ENCODE measurements at places on chromosomes 2 and 18.

- DNase-seq = no peak
Measured at GRCh38 chr18:61333271-61333745, at the start of gene CDH20. CDH20 (plus strand) TSS chr18:61333430.

DNA sequence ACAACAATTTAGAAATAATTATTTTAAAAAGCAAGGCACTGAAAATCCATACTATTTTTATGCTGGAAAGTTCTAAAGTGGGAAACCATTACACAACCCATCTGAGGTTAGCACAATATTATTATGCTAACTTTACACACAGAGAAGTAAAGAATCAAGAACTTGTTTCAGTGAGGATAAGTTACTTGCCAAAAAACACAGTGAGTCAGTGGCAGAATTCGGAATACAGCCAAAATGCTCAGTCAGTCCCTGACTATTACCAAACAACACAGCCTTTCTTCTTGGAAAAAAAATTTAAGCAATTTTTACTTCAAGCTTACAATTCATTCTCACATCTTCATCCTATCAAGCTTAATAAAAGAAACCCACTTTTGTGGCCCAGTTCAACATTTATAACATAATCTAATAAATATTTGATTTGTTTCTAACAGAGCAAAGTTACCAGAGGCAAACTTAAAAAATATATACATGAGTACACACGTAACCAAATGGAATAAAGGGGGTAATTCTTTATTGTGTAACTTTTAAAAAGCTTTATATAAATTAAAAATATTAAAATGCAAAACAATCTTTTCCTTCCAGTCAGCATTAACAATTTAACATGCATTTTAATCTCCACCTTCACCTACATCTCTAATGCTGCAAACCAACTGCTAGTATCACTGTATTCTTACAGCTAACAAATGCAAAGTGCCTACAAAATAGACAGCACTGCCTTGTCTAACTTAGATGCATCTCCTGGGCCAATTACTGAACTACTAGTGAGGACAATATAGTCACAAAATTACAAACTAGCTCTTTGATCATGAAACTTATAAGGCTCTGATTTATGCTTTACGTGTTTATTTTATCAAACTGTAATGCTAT is 55.2 kb downstream of the CCDC88A start:
- DNase-seq = peak; percentile 95

DNA sequence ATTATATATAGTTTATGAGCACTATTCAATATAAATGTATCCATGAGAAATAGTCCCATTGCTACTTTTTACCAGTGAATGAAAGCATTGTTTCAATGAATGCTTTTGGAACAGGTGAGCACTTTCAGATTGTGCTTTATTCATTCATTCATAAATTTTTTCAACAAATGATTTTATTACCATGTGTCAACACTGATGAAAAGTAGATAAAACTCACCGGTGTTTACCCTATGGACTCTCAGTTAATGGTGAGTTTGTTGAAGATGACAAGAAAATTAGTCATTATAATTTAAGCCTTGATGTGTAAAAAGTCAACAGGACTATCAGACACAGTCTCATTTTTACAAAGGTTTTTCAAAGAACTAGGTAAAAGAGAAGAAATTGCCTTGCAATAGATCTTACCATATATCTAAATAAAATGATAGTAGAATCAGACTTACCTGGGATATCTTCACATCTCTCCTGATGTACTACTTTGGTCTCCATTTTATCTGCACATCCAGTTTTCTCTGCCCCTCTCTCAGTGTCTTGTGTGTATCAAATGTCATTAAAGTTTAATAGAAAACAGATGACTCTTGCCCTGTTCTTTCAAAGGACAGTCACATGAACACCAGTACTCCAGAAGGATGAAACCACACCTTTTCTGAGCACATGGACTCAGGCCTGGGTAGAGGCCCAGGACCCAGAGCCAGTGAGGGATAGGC is 325.3 kb upstream of the RND3 start:
- no peak for DNase-seq

GRCh38 chr2:233919938-233920337 is 2.8 kb downstream of the TRPM8 start:
- DNase-seq = peak; percentile 22

- DNase-seq = peak; percentile 62
Measured at GRCh38 chr2:205580212-205580987, 101.9 kb upstream of the NRP2 start.

- DNase-seq = peak; percentile 58
Measured at GRCh38 chr2:204795156-204795555, 249.9 kb downstream of the PARD3B start.

All from fibroblast of skin of scalp (primary cell).